AG08396 (cell line): ENCODE measurements at places on chromosomes 3 and 15.
A peak's percentile ranks its signal among the peaks of the same experiment; 100 is the strongest.

DNA sequence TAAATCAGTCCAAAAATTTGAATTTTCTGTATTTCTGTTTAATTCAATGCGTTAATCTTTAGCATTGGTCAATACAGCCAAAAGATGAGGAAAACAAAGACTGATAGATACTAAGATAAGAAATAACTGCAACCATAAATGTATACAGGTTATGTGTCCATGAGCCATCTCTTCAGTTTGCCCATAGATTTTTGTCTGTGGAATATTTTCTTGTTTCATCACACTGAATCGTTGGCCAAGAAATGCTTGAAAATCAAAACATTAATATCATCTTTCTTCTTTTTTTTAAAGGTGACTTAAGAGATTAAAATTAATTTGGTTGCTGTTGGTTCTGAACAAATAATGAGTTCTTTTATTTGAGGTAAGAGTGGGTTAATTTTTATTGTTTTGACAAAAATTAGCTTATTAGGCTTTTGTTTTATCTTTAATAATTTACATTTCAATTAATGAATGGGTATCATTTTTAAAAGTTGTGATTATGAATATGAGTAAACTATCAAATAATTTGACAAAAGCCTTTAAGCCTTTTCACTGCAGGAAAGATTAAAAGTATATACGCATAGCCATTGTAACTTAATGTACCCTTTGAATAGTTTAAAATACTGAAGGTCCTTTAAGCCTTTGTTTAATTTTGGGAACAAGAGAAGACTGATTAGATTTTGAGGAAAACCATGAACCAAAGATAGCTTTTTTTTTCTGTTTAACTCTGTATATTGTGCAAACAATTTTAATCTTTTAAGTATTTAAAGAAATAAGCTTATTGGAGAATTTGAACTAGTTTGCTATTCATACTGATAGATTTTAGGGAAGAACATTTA, 14.7 kb upstream of the CHD2 start:
- no peak for DNase-seq

DNA sequence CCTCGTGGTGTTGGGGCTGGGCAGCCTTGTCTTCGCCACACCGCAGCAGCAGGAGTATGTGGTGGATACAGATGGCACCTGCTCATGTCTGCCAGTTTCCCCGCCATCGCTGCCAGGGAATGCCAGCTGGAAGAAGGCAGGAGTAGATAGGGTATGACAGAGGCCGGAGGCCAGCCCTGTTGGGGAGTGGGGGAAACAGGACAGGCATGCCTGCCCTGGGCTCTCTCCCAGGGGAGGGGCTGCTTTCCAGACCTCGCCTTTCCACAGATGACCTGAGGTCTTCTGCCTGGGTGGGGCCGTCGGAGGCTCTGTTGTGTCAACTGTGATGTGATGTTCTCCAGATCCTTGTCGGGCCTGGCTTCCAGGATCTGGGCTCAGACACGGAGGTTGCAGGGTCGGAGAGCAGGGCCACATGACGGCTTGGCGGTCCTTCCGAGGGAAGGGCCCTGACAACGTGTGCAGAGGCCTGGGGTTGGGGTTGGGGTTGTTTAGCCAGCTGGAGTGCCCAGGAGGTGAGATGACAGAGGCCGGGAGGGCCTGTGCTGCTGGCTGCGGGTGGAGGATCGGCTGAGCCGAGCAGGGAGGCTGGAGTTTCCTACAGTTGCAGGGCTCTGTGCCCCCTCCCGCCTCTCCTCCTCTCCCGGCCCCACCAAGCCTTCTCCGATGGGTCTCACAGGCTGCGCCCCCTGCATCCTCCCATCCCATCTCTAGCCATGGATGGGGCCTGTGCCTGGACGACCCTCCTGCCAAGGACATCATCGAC, 102.0 kb downstream of the TBC1D2B start:
- DNase-seq, result no peak

- DNase-seq, result no peak
These were observed 104.2 kb downstream of the MYH15 start for GRCh38 chr3:108406063-108406660.

DNA sequence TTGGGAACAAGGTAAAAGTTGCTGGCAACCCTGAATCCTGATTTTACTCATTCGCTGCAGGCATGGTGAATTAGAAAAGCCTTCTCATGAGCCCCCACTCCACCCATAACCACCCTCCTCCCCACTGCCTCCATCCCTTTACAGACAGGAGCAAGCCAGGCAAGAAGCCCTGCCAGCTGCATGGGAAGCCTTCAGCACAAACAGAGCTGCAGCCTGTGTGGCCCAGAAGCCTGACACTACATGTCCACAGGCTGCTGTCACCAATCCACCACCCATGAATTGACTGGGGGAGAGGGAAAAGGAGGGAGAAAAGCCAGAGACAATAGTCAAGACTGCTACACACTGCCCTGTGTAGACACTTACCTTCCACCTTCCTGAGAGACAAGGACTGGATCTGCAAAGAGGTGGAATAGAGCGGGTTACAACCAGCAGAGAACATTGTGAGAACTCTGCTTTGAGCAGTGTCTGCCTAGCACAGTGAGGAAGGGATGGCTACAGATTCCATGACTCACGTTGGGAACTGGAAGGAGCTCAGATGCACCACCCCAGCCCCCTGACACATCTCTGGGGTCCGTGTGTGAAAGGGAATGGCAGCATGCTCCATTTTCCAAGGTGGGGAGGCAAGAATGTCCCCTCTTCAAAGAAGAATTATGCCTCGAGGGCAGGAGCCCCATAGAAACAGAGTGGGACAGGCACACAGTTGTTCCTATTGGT, 33.9 kb downstream of the DZIP1L start:
- peak; percentile 27 for DNase-seq

- no peak for DNase-seq
These were observed 36.8 kb downstream of the VGLL4 start for GRCh38 chr3:11606865-11607440.

- peak; percentile 36 for DNase-seq
These were observed 269.5 kb downstream of the SUCLG2 start for GRCh38 chr3:67384760-67385397.

GRCh38 chr3:153313302-153313965, 151.4 kb downstream of the RAP2B start:
- DNase-seq, result no peak

GRCh38 chr3:72274493-72275330, 489.8 kb upstream of the PROK2 start:
- DNase-seq, result peak; percentile 53

DNA sequence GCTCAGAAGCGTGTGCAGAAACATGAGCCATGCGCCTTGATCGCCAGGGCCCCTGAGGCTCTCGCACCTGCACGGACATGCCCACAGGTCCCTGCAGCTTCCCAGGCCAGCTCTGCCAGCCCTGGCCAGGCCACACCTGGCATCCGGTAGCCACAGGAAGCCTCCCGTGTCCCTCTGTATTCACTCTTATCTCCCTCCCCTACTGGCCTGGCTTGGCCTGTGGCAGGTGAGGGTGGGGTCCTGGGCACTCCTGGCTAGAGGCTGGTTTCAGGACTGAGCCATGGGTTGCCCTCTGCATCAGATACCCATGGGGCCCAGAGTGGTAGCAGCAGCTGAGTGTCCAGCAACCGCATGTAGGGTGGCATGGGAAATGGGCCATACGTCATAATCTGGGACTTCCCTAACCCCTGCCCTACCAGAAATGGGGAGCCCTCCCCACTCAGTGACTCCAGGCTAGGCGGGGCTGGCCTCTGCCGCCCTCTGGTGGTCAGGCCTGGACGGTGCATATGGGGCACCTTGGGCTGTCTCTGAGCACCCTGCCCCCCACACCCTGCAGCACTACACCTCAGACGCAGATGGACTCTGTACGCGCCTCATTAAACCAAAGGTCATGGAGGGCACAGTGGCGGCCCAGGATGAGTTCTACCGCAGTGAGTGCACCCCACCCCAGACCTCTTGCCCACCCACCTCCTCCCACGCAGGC, 12.6 kb upstream of the LMAN1L start:
- DNase-seq, result peak; percentile 94

- DNase-seq, result no peak
These were observed 170.9 kb downstream of the UNC13C start for GRCh38 chr15:54149115-54149531.

DNA sequence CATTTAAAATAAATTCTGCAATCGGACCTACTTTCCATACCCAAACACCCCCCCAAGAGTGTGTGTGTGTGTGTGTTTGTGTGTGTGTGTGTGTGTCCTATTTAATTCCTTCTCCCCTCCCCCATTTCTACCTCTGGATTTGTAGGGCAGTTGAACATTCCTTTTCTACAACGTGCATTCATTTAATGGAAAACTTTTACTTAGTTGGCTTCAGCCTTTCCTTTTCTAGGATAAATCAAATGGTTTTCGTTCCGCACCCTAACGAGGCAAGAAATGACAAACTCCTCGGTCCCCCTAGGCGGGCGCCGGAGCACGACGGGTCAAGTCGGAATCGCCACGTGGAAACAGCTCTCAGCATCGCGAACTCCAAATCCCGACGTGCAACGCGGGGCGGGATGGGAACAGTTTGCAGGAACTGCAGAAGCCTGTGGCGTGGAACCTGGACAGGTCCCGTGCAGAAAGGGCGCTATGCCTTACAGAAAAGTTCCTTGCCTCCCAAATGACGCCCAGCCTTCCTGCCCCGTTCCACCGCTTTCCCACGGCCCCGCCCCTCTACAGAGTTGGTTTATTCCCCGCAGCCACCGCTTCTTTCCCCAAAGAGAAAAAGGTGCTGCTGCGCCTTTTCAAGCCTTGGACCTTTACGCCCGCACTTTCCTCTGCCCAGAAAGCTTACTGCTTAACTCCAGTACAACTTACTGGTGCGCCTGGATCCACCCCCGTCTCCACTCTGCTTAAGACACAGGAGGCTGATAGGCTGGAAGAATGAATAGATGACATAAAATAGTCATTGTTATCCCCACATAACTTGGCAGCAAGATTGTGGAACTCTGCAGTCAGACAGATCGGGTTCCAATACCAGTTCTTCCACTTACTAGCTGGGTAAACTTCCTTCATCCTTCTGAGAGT, 1.1 kb upstream of the EIF2B5 start:
- peak; percentile 71 for DNase-seq

DNA sequence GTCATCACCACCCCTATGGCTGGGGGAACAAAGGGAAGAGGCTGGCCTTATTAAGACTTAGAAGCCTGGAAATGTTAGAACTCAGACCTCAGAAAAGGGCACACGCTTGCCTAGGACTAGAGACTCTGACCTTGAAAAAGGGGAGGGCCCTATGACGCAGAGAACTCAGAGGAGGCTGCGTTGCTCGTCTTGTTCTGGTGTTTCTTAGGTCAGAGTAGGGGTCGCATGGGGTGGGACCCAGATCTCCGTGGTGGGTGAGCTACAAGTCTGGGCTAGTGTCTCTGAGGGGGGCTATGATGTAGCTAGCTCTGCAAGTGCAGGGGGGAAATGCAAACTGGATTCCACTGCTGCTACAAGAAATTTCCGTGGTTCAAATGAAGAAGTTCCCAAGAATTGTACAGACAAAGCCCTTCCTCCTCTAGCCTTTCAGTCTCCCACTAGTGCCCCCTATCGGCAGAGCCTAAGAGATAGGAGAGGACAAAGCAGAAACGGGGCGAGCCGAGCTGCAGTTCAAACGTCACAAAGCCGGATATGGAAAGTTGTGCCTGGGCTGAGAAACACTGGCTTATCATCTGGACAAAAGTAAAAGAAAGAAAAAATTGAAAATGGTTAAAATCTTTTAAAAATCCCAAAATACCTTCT, 392.9 kb upstream of the ROBO2 start:
- no peak for DNase-seq

DNA sequence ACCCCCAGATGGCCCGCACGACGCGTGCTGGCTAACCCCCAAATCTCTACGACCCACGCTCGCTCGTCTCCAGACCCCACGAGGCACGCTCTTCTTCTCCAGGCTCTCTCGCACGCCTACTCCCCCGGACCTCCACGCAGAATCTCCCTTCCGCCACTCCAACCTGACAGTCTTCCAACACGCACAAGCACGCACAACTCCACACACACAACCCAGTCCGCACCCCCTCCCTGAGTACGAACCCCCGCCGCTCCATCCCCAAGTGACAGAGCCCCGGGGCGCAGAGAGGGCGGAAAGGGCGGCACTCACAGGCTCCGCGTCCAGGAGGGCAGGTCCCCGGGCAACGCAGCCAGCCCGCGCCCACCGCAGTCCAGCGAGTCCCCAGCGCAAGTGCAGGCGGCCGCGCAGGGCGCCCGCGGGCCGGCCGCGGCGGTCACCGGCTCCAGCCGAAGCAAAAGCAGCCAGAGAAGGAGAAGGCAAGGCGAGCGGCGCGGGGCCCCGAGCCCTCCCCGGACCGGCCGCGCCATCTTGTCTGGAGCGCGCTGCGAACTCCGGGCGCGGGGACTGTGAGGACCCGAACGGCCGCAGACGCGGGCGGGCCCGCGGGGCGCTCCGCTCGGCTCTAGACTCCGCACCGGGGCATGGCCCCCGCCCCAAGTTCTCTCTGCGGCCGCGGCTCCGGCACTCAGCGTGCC, 794 bp downstream of the LRIG1 start:
- DNase-seq, result peak; percentile 48

DNA sequence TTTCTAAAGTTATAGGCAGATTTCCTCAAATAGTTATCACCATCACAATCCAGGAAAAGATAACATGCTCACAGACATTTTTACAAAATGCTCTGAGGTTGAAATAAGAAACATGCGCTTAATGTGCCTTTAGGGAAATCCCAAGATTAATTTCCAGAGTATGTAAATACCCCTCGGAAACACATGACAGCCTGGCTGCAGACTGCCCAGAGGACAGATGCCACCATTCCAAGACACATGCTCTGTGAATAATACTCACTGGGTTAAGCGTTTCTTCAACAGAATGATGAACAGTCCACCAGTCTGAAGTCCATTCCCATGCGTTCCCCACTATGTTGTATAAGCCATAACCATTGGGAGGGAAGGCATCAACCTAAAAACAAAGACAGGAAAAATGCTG, 56.5 kb downstream of the SUMF1 start:
- no peak for DNase-seq

DNA sequence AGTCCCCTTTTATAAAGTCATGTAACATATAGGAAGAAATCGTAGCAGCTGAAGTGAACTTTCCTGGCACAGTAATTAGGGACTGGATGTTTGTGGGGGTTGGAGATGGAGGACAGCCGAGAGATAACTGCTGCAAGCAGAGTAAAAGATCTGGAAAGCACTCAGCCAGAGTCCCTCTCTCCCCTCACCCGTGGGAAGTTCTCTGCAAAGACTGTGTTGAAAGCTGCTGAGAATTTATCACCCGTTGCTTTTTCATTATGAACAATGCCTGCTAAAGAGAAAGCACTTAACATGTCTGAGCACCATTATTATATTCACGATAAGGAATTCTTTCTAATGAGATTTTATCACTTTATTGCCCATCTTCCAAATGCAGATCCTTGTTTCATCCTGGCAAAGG, 248.8 kb downstream of the SHOX2 start:
- no peak for DNase-seq

DNA sequence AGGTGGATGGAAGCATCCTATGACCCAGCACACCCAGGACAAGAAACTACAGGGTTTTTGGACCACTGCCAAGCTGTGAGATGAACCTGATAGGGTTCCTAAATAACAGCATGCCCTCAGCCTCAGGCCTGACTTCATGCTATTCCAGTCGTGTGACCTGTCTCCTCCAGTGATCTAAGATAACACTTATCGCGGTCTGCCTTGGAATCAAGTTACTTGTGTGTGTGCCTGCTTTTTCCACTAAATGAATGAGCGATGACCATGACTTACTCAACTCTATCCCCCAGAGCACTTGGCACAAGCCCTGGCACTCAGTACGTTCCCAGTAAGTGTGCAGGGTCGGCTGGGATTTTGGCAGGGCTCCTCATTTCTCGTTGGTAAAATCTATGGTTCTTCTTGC, 172.7 kb upstream of the TP63 start:
- no peak for DNase-seq

GRCh38 chr3:118478706-118479276, 555.9 kb downstream of the IGSF11 start:
- DNase-seq, result no peak
